CD4-positive, alpha-beta T cell treated with Interleukin-2 at 100 ng/mL for 4 hours (primary cell): ENCODE measurements at places on chromosomes 11 and 22.

GRCh38 chr22:40051322-40051721, 56.6 kb downstream of the FAM83F start:
- DNase-seq, result peak; percentile 15

DNA sequence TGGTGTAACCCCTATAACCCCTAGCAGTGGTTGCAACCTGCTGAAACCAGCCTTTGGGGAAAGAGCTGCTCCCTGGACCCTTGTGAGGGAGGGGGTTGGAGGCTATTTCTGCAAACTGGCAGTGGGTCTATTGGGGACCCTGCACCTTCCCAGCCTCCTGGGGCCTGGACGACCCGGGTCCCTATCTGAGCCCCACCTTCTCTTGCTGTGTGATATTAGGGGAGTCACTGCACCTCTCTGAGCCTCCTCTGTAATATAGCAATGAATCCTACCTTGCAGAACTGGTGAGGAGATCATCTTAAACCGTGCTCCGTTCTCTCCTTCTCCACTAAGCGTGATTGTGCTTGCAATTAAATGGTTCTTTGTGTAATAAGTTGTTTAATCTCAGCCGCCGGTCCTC, 24.0 kb upstream of the MPPED1 start:
- no peak for DNase-seq

DNA sequence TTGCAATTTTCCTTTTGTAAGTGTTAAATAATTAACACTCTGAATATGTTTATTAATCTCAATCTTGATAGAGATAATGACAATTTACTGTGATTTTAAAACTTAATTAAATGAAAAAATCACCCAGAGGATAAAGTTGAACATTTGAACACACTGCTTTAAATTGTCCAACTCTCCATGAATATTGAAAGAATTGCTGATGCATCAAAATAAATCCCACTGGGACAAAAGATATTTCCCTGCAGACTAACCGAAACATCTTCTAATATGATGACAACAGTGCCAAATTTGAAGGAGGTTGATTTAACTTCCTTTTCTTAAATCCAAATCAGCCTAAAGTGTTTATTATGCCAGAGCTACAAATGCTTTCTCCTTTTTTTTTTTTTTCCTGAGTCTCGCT, 47.6 kb downstream of the F2 start:
- DNase-seq, result no peak

GRCh38 chr22:46557736-46558480, 20.5 kb upstream of the CELSR1 start:
- DNase-seq, result no peak

DNA sequence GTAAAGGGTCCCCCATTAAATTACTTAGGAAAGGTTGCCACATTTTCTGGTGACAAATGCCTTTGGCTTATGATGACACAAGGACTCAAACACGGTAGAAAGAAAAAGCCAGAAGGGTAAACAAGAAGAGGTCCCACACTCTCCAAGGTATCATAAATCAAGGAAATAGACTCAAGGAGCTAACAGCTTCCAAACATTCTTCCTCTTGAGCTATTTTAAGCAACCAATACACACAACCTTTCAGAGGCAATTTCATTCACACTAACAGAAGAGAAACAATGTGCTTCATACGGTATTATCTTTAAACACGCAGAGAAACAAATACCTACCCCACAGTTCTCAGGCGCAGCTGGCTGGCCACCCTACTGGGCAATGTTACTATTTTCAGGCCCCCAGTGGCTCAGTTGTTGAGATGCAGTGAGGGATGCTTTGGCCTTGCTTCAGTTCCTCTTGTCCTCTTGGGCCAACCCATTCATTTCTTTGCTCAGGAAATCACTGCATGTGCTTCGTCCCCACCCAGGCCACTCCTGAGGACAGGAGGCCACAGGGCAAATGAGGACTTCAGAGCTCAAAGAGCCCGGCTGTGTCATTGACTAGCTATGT, 15.8 kb downstream of the ABTB2 start:
- DNase-seq, result no peak

DNA sequence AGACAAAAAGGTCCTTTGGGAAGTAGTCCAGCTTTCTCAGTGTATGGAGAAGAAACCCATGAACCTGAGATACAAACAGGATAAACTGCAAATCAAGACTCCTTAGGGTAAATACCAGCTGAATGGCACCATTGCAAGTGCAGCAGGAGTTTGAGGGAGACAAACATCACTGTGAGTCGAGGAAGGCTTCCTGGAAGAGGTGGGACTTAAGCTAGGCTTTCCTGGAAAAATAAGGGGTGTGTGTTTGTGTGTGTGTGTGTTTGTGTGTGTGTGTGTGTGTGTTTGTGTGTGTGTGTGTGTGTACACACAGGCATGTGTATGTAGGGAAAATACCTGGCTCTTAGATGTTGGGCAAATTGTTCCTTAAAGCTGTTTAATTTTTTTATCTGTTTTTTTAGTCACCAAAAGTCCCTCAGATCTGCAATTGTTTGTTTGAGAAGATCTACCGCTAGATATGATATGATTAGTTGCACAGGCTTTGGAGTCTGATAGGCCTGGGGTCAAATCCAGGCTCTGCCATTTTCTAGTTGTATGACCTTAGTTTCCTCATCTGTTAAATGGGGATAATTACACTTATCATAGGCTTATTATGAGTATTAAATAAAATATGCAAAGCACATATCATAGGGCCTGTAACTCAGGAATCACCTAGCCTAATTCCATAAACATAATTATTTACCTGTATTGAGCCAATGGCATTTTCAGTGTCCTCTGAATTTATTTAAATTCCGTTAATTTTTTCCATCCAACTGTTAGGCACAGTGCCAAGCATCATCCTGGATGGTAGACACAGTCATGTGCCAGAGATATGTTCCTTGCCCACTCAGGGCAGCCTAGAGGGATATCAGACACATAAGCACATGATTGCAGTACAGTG, 85.6 kb upstream of the EED start:
- DNase-seq, result no peak

DNA sequence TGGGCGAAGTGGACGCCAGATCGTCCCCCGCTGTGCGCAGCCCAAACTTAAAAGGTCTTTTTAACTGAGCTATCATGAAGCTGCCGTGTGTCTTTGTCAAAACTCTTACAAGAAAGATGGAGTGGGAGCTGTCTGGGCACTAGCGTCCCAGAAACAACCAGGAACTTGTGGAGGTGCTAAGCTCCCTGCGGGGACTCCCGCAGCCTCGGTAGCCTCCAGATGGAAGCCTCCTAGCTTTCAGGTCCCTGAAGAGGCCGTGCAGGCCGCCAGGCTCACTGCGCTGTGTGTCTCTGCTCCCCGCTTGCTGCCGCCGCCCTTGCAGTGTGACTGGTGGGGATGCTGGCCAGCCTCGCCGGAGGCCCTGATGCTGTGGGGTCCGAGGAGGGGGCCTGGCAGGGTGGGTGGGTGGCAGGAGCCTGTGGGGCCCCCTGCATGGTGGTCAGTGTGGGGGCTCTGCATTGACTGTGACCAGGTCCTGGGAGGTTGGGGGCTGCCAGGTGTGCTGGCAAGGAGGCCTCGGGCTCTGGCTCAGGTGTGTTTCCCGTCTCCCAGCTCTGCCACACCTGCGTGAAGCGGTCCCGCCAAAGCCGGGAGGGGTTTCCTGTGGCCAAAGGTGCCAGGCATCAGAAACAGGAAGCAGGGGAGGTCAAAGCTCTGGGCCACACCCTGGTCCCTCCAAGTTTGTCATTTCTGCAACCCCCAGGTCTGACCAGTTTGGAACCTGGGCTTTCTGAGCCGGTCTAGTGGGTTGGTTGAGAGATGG, 1.2 kb downstream of the TRABD start:
- peak; percentile 29 for DNase-seq

- no peak for DNase-seq
These were observed 47.8 kb downstream of the CD6 start for GRCh38 chr11:61019037-61019831.

DNA sequence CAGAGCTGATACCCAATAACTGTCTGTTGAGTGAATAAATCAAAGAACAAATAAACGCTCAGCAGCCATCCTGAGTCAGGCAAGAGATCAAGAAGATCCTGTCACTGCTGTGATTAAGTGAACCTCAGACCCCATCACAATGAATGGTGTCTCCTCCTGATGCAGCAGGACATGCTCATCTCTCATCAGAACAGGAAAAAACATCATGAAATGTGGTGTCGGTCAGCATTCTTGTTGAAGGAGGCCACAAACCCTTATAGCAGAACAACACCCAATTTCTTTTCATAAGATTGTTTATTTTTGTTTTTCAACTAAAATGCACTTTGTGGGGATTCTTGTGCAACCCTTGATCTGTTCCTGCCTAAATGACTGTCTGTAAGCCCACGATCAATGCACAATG, 60.3 kb downstream of the SYTL2 start:
- DNase-seq, result peak; percentile 47
